ENCODE measurements at places on chromosomes 2 and 18. TPM values are rescaled to one million over a fixed set of nuclear protein-coding genes. Genes with fewer than 3 reads are reported as not detected.

FOXD4L1 gene
- total RNA-seq, result 0.14 TPM

NR4A2 gene
- total RNA-seq, result 3.0 TPM

IL1R2 gene
- not detected for total RNA-seq

RRM2 gene
- total RNA-seq, result 320 TPM

RAB11FIP5 gene
- total RNA-seq, result 4.8 TPM

Measured in activated naive CD8-positive, alpha-beta T cell treated with anti-CD3 and anti-CD28 coated beads, Interleukin-2, amount 10 ng/mL, durations not matched to agents 7 days and 5 days (primary cell).